Activated CD4-positive, alpha-beta T cell treated with anti-CD3 and anti-CD28 coated beads for 24 hours (primary cell): ENCODE measurements at places on chromosomes 3 and 15.

DNA sequence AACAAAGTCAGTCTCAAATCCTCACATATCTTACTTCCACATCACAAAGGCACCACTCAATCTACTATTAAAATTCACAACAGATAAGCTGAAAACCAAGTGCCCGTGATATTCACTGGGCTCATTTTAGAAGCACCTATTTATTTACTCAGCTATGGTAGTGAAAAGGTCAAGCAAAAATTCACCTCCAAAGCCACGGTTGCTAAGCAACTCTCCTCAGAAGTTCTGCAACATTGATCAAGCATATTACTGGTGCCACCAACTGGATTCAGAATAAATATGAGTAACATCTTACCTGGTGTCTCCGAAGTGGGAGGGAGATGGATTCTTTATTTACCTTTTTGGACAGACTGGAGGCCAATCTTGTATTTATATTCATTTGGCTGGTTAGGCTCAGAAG is 714.8 kb downstream of the FHIT start:
- DNase-seq, result no peak

DNA sequence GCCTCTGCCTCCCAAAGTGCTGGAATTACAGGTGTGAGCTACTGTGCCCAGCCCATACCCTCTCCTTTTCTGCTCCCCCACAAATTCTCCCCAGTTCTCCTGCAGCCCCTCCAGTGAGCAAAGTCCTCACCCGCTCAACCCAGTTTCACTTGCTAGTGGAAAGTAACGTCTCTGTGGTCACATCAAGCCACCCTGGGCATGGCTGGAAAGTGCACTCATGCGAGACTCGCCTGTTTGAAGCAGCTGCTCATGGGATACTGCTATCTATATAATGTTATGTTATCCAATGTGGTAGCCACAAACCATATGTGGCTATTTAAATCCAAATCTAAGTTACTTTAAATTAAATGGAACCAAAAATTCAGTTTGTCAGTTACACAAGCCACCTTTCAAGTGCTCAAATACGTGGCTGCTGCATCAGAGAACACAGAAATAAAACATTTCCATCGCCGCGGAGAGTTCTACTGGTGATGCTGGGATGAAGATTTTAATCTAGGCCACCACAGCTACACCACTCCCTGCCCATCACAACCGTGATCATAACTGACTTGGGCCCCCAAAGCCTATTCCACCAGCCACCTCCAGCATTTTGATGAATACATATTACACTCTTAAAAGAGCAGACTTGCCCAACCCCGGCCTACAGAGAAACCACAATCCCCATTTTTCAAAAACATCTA is 119.4 kb downstream of the LIPC start:
- no peak for DNase-seq

DNA sequence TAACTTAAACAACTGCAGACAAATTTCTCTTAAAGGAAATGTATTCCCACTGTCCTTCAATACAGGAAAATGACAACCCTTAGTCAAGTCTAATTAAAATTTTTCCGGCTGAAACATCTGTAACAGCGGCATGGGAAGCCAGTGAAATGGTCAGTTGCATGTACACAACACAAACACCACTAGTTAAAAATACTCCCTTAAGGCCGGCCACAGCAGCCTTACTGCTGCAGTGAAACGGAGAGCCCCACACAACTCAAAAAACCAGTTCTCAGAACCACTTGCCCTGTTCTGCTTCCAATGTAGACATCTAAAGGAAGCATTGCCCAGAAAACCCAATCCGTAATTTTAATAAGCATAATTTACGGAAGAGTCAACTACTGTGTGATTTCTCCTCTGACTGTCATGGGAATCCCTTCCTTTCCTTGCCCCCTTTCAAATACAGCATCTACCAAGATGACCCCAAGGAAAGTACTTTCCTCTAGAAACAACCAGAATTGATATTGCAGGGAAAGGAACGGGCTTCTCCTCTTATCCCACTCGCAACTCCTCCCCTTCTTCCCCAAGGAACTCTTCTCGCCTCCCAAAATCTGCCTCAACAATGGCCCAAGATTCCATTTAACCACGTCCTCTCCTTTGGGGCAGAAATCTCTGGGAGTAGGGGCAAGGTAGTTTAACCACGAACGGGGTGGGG is 1.6 kb downstream of the FBN1 start:
- no peak for DNase-seq

- no peak for DNase-seq
These were observed 82.7 kb downstream of the ALCAM start for GRCh38 chr3:105449414-105449813.

DNA sequence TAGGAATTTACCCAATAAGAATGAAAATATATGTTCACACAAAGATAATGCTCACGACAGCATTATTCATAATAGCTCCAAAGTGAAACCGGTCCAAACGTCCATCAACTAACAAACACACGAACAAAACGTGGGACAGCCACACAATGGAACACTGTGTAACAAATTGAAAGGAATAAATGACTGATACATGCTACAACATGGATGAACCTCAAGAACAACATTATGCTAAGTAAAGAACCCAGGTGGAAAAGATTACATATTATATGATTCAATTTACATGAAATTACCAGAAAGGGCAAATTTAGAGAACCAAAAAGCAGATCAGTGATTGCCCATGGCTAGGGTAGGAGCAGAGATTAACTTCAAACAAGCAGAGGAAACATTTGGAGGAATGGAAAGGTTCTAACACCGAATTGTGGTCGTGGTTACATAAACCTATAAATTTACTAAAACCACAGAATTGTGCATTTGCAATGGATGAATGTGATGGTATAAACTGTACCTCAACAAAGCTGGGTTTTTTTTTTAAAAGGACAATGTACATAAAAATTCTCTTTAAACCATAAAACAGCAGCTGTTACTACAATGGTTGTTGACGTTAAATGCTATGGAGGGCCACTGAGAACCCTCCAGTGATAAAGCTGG is 76.3 kb downstream of the XXYLT1 start:
- no peak for DNase-seq

- no peak for DNase-seq
These were observed 59.7 kb upstream of the MBNL1 start for GRCh38 chr3:152209060-152209459.

- DNase-seq, result no peak
These were observed 551.2 kb upstream of the CCDC54 start for GRCh38 chr3:106825962-106826605.

DNA sequence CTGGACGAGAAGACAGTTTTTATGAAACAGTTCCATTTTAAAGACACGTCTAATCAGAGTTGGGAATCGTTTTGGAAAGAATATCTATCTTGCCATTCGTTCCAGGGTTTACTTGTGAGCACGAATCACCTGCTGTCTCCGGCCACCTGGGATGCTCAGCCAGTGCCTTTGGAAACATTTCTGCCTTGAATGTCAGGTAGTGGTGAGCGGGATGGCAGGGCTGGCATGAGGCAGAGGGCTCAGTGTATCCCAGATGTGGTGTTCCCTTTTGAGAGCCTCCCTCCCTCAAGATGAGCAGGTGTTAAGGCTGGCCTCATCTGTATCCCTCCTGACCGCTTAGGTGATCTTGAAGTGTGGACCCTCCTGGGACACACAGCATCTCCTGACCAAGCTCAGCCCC is 47.9 kb upstream of the PLXNA1 start:
- no peak for DNase-seq

DNA sequence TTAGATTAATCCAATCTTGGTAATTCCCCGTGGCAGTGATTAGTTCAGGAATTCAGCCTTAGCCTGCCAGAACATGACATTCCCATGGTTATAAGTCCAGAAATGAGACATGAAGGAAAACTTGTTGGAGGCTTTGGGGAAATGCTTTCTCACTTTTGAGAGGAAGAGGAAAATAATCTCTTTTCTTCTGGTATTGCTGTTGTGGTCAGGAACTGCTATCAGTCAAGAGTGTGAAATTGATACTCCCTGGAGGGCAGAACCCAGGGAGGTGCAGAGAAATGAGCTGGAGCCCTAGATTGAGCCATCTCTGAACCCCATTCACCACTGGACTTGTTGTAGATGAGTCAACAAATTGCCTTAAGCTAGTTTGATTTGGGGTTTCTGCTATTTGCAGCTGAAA is 38.6 kb upstream of the APH1B start:
- DNase-seq, result no peak

DNA sequence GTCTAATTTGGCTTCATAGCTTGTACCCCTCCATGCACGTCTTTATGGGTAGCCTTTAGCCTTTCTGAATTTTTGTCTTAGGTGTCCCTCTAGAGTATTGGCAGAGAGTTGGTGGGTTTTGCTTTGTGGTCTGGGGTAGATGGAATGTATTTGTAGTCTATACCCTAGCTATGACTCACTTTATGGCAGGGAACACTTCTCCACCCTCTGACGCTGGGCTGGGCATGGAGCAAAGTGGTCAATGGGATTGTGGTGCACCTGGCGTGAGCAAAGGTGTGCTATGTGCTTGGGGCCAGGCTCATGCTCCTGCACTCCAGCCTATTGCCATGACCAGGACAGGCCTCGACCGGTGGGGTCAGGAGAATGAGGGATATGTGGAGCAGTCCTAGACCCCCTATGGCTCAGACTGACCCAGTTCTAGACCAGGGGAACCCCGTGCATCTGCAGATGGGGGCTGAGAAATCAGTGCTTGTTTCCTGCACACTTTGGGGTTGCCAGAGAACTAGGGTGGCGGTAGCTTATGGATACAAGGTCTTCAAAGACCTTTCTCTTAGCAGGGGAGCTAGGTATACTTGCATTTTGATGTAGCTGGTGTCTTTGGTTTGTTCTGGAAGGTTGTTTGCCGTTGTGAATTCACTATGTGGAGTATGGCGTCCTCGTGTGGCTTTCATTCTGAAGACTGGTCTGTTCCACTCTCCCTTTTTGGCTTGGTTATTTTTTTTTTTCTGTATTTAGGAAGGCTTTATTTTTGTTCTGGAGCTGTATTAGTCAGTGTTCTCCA is 49.4 kb upstream of the RPL32 start:
- no peak for DNase-seq

DNA sequence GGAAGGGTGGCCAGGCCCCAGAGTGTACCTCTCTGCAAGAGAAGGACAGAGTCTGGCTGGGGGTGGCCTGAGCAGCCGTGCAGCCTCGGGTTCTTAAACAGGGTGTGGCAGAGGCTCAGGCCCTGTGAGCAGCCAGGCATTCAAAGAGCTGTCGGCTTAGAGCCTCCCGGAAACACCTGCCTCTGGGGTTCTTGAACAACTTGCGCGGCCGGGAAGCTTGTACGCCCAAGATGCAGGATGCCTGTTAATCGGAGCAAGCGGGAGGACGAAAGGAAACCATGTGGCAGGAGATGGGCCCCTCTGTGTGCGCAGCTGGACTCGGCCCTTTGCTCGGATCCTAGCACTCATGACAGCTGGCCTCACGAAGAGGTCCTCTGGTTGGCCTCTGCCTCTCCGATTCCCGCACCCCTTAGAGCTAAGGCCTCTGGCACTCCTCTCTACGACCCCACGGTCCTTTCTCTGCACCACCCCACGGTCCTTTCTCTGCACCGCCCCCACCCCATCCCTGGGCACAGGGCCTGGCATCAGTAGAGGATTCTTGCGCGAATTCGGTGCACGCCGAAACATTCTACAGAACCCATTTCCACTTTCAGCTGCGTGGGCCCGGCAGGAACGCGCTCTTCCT is 23.9 kb upstream of the TXNRD3 start:
- DNase-seq, result no peak

- no peak for DNase-seq
These were observed 47.7 kb upstream of the DUT start for GRCh38 chr15:48283396-48284145.

GRCh38 chr3:161745741-161746140 is 249.1 kb downstream of the OTOL1 start:
- DNase-seq, result no peak

DNA sequence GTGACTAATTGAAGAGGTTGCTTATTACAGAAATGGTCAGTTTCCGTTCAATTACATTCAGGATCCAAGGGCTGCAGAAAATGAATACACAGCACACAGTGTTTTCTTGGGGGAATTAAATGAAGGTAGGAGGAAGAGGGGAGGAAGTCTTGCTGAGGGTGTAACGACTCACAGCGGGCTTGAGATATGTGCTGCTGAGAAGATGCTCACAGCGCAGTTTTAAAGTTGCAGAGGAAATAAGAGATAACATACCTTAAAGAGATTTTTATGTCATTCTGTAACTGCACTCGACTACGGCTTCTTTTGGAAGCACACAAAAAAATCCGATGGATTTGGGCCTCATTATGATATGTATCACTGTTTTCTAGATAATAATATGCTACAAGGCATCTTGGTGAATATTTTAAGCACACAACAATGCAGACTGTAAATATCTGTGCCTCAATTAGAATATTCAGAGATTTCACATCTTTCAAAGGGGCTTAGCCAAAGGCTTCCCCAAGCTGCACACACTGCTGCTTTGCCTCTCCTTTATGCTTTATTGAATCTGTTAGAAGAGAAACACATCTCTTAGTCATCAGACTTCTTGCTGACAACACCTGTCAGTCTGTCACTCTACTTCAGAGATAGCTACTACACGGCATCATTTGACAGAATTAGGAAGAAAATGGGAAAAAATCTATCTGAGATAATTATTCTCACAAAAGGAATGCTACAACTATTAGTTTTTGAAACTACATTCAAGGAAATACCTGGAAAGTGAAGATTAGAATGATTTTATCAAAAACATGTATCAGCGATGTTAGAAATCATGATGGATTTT is 773.2 kb downstream of the OTOL1 start:
- no peak for DNase-seq

- DNase-seq, result no peak
These were observed 31.5 kb downstream of the MRPS11 start for GRCh38 chr15:88498996-88499395.
